ENCODE measurements at places on chromosomes 2 and 18.

DNA sequence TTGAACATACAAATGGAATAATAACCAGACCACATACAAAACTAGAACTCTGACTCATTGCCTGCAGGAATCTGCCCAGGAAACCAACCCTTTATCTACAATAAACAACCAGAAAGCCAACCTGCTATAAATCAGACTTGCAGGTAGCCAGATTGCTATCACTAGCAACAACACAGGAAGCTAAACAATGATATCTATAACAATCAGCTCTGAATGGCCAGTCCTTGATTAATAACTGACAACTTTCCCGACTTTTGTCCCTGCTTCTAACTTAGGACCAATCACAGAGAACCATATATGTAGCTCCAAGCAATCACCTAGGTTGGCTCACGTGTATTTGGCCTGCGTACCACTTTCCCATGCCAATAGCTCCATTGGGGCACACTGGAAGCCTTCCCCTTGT is 470.8 kb downstream of the RIT2 start:
- no peak for DNase-seq

- DNase-seq = no peak
These were observed 488.0 kb downstream of the EIPR1 start for GRCh38 chr2:2889646-2890045.

DNA sequence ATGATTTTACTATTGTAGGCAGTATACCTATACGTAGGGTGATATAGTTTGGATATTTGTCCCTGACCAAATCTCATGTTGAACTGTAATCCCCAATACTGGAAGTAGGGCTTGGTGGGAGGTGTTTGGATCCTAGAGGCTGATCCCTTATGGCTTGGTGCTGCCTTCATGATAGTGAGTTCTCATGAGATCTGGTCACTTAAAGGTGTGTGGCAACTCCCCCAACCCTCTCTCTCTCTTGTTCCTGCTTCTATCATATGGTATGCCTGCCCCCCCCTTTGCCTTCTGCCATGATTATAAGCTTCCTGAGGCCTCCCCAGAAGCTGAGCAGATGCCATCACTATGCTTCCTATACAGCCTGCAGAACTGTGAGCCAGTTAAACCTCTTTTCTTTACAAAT is 1.7 kb upstream of the SERPINB10 start:
- DNase-seq = no peak

GRCh38 chr2:207993151-207993763 is 32.1 kb downstream of the PLEKHM3 start:
- no peak for DNase-seq

DNA sequence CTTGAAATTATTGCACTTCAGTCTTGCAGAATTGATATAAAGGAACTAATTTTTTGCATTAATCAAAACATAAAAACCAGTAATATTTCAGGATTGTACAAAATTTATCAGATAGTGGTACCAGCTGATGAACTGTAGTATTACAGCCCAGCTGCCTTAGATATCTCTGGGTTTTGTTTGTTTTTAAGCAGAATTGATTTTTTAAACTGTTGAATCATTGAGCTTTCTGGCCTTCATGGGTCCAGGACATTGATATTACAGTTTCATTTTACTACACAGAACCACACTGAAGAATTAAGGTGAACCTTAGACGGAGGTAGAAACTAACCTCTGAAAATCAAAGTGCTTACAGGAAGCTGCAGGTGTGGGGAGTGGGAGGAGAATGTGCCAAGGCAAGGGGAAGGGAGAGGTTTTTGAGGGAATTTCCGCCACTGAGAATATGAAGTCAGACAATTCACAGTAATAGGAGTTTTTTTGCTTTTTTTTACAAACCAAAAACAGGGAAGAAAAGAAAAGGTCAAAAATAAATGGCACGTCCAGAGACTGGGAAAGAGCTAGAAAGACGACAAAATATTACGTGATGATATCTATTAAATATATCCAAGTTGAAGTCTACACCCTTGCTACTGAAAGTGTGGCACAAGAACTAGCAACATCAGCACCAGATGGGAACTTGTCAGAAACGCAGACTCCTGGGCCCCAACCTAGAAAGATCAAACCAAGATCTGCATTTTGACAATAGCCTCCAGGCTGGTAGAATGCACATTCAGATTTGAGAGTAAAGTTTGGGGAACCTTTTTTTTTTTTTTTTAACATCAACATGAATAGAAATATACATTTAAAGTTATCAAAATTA is 40.8 kb upstream of the SPAG16 start:
- no peak for DNase-seq

GRCh38 chr2:129178356-129178755 is 801.1 kb upstream of the RAB6C start:
- DNase-seq = no peak

- no peak for DNase-seq
These were observed 997 bp downstream of the BOK start for GRCh38 chr2:241559323-241560161.

GRCh38 chr18:59697236-59697932 is at the start of gene CCBE1:
Gene CCBE1 (minus strand): TSS chr18:59697423.
- no peak for DNase-seq

- DNase-seq = no peak
These were observed 1037.7 kb upstream of the KLHL29 start for GRCh38 chr2:22347306-22347705.

GRCh38 chr2:232234922-232235615 is 143.5 kb upstream of the ALPP start:
- DNase-seq = no peak

GRCh38 chr2:203997980-203998809 is 61.6 kb downstream of the ICOS start:
- peak; percentile 20 for DNase-seq

DNA sequence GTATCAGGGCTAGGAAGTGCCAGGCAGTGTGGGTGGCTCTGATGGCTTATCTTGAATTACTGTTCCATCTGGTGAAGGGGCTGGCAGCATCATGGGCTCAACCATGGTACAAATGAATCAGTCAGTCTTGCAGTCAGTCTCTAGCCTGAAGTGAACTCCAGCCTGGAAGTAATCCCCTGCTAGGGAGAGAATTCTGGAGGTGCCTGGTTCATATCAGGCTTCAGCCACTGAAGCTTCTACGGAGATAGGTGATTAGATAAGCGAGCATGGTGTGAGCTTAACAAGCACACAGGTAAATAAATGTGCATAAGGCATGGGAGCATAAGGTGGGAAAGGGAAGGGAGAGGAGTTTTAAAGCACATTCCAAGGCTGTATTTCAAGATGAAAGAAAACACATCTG is 541.7 kb downstream of the MBD2 start:
- DNase-seq = no peak

DNA sequence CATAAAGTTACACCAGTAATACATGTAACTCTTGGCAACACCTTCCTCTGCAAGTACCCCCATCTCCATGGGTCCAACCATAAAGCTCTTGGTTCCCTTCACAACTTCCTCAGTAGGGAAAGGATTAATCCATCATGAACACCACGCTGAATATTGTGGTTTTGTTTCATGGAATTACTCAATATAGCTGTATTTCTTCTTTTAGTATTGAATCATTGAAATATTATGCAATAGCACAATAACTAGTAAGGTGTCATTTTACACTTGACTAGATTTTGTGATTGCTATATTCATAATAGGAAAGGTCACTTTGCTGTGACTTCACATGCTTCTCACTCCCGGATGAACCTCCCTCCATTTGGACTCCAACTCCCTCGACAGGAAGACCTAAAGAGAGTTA is 29.7 kb upstream of the PID1 start:
- DNase-seq = no peak

DNA sequence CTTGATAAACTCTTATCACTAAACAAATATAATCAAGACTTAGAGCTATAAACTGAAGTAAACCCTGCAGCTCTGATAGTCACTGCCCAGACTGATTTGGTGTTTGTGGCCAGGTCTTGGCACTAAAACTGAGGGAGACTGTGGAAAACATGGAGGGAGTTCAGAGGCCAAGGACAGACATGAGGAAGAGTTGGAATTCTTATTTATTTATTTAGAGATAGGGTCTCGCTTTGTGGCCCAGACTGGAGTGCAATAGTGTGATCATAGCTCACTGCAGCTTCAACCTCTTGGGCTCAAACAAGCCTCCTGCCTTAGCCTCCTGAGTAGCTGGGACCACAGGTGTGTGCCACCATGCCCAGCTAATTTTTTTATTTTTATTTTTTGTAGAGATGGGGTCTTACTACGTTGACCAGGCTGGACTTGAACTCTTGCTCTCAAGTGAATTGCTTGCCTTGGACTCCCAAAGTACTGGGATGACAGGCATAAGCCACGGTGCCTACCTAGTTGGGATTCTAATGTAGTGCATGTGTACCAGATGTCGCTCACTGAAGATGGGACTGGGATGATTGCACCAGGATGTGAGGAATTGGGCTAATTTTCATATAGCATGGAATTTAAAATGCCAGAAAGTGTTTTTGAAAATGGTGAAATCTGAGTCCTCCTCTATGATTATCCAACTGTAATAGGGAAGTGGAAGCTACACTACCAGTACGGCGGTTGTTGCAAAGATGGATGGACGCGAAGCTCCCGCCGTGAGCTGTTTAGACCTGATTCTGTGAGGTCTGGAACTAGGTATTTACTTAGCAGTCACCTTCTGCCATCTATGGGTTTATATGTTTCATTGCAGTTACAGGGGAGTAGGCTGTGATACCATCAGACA is 52.7 kb upstream of the CTLA4 start:
- peak; percentile 78 for DNase-seq

DNA sequence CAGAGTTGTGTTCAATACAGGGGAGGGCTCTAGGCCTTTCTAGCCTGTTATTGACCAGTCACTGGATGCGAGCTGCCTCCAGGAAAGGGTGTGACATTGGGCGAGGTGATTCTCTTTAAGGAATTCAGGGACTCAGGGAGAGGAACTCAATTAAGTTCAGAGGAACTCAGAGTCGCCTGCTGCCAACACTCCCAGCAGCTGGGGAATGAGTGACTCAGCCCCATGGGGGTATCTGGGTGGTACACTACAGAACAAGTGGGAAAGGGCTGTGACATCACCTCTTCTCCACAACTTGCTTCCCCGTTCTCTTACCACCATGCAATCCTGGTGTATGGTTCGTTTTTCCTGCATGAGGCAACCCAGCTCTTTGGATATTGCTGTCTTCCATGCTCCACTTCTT is 50.4 kb upstream of the CYRIA start:
- no peak for DNase-seq

GRCh38 chr2:211390536-211391188 is 834.3 kb downstream of the CPS1 start:
- no peak for DNase-seq

- no peak for DNase-seq
These were observed 91.2 kb downstream of the MTA3 start for GRCh38 chr2:42659609-42660008.

- no peak for DNase-seq
These were observed 13.5 kb upstream of the SIX3 start for GRCh38 chr2:44927985-44928482.

DNA sequence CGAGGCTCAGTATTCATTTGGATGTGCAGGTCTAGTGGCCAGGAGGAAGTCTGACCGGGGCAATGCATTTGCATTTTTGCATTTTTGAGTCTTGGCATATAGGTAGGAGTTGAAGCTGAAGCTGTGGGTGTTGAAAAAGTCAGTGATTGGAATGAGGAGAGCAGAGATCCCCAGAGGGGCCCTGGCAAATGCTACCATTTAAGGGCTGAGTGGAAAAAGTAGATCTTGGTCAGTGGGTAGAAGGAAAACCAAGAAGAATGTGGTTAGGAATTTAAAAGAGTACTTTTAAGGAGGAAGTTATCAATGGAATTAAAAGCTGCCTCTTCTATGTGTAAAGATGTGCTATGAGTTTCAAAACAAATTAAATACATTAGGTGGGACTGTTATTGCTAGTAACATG is 143.0 kb downstream of the ZEB2 start:
- no peak for DNase-seq

- no peak for DNase-seq
These were observed 332.4 kb downstream of the GBX2 start for GRCh38 chr2:235835810-235836209.

DNA sequence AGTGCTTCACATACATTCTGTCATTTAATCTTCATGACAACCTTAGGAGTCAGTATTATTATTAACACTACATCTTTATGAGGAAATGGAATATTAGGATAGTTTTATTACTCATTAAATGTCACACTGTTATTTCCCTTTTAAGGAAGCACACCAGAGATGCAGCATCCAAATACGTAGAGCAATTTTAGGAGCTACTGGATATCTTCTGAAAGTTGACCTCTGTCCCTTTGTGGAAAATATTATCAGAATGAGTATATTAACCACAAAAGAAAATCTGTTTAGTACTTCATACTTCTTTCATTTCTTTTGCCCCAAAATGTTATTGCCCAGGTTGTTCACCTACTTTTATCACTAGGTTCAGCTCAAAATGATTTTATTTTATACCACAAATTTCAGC is 72.9 kb upstream of the APCDD1 start:
- DNase-seq = no peak
